ENCODE measurements at places on chromosomes 11 and 22.
A peak's percentile ranks its signal among the peaks of the same experiment; 100 is the strongest.

GRCh38 chr22:44952863-44953746 is 56.7 kb downstream of the PHF21B start:
- DNase-seq: no peak

GRCh38 chr11:100927579-100927978 is 202.0 kb downstream of the PGR start:
- no peak for DNase-seq

DNA sequence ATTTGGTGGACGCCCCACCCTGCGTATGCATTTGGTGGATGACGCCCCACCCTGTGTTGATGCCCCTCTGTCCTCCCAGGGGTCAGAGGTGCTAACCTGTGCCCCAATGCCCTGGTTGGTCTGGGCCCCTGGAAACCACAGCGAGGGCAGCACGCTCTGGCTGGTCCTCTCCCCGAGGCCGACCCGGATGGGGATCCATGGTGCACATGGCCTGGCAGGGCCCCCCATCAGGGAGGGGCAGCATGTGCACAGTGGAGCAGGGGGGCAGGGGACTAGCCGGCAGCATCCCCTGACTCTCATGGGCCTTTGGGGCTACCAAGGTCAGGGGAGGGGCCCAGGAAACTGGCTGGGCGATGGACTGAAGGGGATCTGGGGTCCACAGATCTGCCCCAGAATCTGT is 7.6 kb upstream of the MUC5AC start:
- no peak for DNase-seq

GRCh38 chr11:127252321-127252720 is 251.8 kb upstream of the KIRREL3 start:
- no peak for DNase-seq

DNA sequence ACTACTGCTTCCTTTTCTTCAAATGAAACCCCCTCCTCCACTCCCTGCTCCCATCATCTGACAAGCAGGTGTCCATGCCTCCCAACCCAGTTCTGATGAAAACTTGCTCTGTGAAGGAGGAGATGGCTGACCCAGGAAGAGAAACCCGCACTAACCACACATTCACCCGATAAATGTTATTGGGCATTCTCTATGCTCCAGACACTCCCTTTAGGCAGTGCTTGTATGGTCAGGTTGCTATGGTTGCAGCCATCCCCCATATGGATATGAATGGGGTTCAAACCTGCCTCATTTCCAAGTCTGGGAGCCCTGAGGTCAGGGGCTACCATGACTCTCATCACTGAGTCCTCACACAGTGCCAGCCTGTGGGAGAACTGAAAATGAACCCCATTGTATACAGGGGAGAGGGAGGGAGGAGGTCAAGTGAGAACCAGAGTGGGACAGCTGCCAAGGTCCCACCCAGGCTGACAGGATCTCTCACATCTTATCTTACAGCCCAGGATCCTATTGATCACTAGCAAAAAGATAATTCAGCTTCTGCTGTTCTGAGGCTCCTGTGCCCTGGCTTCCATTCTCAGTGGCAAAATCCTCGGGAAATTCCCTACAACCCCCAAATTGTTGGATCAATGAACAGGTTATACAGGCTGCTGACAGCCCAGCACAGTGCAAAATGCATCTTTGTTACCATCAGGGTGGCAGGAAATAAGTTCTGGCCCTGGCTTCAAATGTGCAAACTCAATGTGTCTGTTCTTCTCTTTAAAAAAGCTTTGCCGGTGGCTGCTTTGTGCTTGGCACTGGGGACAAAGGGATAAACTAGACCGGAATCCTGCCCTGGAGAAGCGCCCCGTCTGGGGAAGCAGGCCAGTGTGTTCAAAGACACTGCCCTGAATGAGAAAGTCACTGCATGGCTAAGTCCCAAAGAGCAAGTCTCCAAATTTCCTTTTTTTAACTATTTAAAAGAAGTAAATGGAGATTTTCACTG is 22.7 kb upstream of the ACER3 start:
- DNase-seq: no peak

- no peak for DNase-seq
Observed at GRCh38 chr22:29259253-29259899, 8.4 kb downstream of the RHBDD3 start.

DNA sequence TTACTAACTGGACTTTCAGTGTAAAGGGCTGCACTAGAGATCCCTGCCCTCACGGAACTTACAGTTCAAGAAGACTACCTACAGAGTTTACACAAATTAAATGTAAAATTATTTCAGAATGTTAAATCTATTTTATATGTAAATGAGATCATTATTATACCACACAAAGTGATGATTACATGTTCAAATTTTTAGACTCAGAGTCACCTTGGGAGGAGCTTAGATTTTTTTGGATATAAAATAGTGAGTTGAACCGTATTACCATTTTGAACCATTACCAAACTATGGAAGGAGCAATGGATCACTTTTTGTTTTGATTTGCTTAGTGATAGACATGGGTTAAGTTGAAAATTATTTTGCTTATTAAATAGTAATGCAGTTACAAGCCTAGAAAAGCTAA is 1.6 kb downstream of the IPO7 start:
- no peak for DNase-seq

DNA sequence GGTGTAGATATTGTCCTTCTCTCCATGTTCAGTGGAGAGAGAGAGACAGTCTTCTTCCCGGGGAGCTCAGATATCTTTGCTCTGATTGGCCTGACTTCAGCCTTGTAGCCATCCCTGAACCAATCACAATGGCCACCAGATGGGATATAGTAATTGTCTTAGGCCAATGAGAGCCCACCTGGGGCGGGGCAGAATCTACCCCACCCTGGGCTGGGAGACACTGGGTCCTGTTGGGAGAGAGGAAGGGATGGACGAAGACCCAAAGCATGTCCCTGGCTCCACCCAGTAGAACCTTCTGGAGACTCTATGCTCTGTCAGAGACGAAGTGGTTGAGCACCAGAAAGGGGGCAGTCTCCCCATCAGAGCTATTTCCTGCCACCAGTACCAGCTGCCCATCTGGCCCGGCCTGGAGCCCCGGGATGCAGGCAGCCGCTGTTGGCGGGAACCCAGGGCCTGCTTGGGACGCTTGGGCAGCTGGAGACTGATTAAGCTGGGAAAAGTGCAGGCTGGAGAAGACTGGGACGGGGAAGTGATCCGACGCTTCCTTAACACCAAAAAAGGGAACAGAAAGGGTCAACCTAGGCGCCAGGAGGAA is 31.6 kb upstream of the CBX7 start:
- no peak for DNase-seq

GRCh38 chr11:2778630-2779498 is 79.1 kb upstream of the KCNQ1OT1 start:
- peak; percentile 42 for DNase-seq

DNA sequence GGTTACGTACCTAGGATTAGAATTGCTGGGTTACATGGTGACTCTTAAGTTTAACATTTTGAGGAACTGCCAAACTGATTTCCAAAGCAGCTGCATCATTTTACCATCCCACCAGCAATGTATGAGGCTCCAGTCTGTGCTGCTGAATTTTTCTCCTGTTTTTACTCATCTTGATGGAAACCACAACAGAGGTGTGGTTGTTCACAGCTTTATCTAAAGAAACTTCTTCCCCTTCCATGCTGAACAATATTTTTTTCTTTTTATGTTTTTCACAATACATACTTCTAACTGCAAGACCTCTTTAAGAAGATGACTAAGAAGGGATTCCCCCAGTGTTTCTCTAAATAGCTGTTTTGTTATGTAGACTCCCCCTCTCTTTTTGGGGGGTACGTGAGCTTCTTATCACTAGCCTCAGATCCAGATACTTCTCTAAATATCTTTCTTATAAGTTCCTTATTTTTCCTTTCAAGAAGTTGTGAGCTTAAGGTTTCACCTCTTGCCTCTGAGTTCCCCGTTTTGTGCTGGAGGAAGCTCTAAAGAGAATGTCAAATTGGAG is 24.0 kb downstream of the TCP11L1 start:
- DNase-seq: no peak

DNA sequence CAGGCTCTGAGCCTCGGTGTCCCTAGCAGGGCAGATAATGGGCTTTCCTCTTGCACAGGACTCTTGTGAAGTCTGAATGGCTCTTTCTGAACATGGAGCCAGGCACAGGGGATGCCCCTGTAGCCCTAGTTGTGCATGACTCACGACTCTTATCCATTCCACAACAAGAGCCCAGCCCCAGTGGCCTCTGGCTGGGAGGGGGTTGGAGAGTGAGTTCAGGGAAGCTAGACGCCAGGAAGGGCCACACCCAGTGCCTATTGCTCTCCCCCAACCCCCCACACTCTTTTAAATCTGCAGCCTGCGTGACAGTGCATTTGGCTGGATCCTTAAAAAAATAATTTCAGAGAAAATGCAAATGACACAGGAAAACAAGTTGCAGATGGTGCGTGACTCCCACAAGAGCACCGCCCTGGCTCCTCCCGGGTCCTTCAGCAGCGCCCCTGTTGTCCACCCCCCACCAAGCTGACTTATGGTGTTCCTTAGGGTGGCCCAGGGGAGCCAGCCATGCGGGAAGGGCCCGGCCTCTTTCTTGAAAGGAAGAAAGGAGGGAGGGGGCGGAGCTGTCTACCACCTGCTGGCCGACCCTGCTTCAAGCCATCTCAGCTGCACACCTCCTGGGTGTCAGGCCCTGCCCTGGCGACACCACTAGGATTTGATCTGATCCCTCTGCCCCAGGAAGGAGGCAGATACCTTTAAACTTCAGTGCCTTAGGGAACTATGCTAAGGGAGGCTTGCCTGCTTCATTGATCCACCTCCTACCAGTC is 74.7 kb downstream of the MN1 start:
- DNase-seq: no peak

DNA sequence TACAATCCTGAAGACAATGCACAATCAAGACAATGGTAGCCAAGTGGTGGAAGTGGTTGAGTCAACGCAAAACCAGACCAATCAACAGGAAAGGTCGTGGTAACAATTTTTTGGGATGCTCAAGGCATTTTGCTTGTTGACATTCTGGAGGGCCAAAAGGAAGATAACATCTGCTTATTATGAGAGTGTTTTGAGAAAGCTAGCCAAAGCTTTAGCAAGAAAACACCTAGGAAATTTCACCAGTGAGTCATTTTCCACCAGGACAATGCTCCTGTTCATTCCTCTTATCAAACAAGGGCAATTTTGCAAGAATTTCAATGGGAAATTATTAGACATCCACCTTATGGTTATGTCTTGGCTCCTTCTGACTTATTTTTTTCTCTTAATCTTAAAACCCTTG is 1932.2 kb upstream of the RAG2 start:
- no peak for DNase-seq

GRCh38 chr11:69013009-69013951 is at the start of gene MRGPRF:
Gene MRGPRF (minus strand): TSS chr11:69013246. CDS start chr11:69009901, 3,345 bp downstream.
- no peak for DNase-seq

- peak; percentile 14 for DNase-seq
Observed at GRCh38 chr11:18721561-18722292, 4.3 kb downstream of the IGSF22 start.

- DNase-seq: no peak
Observed at GRCh38 chr11:65593518-65594414, 1.8 kb downstream of the KCNK7 start.

DNA sequence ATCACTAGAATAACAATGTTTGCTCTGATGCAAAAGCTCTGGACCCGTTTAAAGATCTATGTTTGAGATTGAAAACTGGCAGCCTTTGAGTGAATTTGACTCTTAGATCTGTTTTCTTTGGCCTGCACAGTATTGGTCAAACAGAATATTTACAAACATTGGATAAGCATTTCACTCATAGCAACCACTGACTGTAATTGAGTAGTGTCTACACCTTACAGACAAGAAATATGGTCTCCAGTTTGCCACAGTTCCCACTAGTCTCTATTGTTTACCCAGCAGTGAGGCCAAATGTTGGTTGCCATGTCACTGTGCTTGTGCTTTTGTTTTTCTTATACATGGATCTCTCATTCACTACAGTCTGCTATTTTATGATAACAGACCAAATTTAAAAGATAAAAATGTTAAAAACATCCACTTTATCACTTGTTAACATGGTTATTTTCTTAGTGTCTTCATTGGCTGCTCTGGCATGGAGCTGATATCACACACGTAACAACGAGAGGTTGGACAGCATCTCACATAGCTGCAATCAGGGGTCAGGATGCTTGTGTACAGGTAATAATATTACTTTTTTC is 12.2 kb downstream of the ANKRD42 start:
- DNase-seq: no peak

DNA sequence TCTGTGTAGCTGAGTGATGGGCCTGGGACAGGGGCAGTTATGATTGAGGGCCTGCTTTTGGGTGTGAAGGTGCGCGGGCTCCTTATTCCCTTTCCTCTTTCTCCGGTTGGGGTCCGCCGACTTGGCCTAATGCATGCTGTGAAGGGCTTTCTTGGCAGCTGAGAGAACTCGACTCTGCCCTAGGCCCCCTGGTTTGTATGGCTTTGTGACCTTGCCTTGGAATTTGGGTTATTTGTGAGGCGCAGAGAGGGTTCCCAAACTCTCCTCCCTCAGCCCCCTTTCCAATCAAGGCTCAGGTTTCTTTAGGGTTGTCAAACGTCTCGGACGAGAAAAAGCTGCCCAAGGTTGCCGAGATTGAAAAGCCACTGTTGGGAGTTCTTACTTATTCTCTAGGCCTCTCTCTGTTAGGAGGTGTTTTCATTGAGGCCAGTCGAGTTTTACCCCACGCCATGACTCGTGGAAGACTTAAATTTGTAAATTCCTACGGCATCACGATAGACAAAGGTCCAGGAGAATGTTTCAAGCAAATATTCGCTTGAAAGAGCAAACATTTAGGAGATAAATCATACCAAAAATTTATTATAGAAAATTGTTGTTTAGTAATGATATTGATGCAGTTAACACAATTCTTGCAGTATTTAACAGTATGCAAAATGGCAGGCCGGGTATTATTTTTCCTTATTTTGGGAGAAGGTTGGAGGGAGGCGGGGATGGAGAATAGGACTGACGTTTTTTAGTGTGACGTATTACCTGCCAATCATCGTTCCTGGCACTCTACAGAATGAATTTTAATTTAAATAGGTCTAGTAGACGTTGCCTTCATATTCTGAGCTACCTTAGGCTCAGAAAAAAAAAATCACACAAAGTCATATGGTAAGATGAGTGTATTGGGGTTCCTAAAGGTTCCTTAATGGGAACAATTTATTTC is 689 bp downstream of the PDHX start:
- no peak for DNase-seq

DNA sequence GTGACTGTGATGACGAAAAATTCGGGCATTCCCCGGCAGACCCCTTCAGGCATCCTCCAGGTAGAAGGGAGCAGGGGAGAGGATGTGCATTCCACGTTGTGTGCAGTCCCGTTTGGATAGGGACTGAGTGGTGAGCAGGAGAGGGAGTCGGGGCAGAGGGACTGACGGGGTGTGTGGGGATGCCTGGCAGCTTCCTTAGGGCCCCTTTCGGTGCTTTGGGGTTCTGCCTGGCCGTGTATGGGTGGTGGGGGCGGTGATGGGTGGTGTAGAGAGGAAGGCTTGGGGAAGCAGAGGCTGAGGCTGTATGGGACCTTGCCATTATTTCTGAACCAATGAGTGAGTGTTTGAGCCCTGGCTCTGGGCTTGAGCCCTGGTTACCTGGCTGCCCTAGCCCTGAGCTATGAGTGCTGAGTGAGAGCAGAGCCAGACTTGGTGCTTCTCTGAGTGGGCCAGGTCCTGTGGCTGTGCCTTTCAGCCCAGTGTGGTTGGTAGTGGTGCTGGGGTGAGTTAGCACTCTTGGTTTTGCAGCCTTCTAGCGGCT is 914 bp downstream of the INPPL1 start:
- no peak for DNase-seq
